SW480 (cell line): ENCODE measurements at places on chromosomes 11 and 22.

DNA sequence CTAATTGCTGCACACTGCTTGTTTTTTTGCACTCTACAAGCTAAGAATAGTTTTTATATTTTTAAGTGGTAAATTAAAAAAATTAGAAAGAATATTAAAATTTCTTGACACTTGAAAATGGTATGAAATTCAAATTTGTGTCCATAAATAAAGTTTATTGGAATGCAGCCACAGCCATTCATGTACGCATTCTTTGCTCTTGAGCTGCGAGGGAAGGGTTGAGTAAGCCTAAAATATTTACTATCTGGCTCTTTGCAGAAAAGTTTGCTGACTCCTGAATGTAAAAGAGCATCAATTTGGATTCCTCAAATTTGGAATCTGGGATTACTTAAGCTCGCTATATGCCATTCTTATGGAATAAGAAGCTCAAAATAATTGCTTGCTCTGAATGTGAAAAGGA lies 3.4 kb upstream of the ADAMTS8 start:
- no peak for DNase-seq

- no peak for DNase-seq
These were observed 239.5 kb downstream of the BUD13 start for GRCh38 chr11:116533186-116533825.

DNA sequence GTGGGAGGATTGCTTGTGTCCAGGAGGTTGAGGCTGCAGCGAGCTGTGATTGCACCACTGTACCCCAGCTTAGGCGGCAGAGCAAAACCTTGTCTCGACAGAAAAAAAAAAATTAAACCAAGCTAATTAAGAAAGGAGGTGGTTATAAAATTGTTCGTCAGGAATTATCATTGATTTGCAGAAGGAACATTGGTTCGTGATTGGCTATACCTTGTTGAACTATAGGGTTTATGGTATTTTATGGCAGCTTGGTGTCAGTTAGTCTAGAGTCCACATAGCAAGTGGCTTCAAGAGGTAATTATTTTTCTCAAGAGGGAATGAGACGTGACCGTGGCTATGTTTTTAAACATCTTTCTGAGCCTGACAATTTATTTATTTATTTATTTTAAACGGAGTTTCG lies 11.5 kb upstream of the TMEM216 start:
- DNase-seq, result no peak

DNA sequence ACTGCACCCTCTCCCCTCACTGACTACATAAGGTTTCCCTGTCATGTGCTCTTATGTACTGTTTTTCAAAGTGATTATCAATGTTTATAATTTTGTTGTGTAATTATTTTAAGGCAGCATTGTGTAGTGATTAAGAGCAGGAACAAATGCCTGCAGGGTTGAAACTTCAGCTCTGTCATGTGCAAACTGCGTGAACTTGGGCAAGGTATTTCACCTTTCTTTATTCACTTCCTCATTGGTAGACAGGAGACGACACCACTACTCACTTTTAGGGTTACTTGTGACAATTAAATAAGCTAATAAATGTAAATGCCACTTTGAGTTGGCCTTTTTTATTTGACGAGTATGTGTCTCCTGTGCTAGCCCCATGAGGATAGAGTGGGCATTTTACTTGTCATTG lies 86.5 kb upstream of the E2F8 start:
- no peak for DNase-seq
